Omental fat pad (tissue), 4 donors: ENCODE measurements at places on chromosomes 6 and 20. TPM values are rescaled to one million over a fixed set of nuclear protein-coding genes. Genes with fewer than 3 reads are reported as not detected.

GRCh38 chr6:22057962-22058361 is 238.9 kb downstream of the PRL start:
- no peak for DNase-seq

DNA sequence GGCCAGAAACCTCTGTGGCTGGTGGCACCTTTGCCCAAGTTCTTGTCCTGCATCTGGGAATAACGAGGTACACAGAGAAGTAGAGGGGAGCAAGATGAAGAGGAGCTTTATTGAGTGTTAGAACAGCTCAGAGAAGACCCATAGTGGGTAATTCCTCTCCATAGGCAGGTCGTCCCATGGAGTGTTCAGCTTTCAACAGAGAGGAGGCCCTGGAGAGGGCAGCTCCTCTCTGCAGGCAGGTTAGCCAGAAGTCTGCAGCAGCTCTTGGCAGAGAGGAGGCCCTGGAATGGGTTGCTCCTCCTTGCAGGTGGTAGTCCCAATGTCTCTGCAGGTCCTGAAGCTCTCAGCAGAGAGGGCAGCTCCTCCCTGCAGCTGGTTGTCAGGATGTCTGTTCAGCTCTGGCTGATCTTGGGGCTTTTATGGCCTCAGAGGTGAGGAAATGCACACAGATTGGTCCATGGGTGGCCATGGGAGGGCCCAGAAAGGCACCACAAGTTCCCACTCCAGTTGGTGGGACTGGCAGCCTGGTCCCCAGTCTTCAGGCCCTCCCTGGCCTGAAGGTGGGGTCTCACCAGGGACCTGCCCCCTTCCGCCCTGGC is 89.0 kb downstream of the IPCEF1 start:
- no peak for DNase-seq

GRCh38 chr20:11108102-11108810 is 434.5 kb upstream of the JAG1 start:
- no peak for DNase-seq

GRCh38 chr6:142356201-142356883 is 54.5 kb downstream of the ADGRG6 start:
- no peak for DNase-seq

DNA sequence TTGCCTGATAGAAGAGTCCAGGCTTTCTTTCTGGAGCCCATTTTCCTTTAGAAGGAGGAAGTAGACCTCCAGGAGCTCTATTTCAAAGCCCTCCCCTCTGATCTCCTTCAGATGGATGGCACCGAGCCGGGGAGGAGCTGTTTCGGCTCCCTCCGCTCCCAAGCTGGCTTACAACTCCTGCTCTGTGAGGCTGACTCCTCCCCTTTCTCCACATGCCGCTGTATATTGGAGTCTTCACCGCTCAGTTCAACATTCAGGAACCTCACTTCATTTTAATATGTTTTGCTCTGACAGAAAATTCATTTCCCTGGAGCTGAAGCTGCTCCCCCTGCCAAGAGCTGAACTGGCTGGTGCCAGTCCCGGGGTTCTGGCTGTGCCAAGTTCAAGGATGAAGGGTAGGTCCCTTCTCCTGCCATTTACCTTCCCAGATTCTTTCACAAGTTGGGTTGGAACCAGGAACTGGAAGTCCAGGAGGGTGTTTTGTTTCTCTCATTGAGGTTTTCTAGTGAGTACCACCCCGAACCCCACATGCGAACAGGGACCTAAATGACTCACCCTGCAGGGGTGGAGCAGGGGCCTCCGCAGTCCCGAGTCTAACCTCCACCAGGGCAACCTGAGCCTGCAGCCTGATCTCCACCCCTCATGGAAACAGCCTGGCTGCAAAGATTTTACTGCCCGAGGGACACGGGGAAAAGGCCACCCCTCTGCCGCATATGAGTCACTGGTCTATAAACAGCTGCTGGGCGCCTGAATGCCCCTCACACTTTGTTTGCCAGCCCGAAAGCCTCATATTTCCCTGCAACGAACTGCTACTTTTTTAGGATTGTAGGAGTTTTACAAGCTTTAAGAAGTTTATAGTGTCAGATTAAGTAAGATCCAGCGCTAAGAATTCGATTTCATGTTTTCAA is 68.6 kb upstream of the FOXA2 start:
- no peak for DNase-seq

GRCh38 chr6:125866433-125866832 is 75.7 kb downstream of the NCOA7 start:
- no peak for DNase-seq

GRCh38 chr20:59340201-59340885 is 39.9 kb downstream of the EDN3 start:
- no peak for DNase-seq

DNA sequence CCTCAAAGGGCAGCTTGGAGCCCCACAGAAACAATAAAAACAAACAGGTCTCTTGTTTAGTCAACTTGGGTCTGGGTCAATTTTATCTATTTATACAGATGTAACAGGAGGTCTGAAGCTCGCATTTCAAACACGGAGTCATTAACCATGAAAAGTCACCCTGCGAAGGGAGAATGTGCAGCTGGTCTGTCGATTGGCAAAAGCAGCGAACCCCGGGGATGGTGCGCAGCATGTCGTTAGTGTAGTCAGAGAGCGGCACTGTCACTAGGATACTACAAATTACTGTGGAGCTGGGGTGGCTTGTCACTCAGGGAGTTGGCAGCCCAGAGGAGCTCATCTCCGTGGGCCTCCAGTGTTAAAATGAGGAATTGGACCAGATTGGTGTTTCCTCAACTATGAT is 190.4 kb upstream of the ARG1 start:
- no peak for DNase-seq

- no peak for DNase-seq
Observed at GRCh38 chr20:10863337-10864060, 189.7 kb upstream of the JAG1 start.

DNA sequence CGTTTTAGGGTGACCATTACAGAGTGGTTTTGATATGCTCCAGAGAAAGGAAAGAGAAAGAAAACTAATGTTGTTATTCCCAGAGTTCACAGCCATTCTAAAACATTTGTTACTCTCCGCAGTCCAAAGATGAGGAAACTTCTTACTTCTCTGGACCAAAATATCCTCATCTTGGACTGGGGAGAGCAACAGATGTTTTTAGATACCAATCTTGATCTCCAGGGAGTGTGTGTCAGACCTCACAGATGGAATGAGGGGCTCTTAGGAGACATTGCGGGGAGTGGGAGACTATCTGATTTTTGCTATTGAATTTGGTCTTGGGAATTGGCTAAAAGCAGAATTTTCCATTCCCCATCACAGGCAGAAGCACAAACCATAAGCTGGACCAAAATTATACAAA is 110.8 kb downstream of the TNFAIP3 start:
- no peak for DNase-seq

DNA sequence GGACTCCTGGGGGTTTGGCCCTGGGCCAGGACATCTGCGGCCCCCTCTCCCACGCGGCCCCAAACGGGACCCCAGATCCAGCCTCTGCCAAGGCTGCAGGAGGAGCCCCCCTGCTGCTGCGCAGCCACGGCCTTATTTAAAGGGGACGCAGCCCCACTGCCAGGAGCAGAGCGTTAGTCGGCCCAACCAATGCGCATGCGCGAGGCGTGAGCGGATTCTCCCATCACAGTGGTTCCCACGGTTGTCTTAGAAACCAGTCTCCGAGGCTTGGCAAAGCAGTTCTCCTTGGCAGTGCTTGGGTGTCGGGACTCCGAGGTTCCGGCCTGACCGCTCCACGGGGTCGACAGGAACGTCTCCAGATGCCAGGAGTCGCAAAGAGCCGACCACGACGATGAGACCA is 288.3 kb upstream of the ZNF337 start:
- no peak for DNase-seq

GRCh38 chr6:57242505-57242904 is 20.4 kb upstream of the RAB23 start:
- no peak for DNase-seq

DNA sequence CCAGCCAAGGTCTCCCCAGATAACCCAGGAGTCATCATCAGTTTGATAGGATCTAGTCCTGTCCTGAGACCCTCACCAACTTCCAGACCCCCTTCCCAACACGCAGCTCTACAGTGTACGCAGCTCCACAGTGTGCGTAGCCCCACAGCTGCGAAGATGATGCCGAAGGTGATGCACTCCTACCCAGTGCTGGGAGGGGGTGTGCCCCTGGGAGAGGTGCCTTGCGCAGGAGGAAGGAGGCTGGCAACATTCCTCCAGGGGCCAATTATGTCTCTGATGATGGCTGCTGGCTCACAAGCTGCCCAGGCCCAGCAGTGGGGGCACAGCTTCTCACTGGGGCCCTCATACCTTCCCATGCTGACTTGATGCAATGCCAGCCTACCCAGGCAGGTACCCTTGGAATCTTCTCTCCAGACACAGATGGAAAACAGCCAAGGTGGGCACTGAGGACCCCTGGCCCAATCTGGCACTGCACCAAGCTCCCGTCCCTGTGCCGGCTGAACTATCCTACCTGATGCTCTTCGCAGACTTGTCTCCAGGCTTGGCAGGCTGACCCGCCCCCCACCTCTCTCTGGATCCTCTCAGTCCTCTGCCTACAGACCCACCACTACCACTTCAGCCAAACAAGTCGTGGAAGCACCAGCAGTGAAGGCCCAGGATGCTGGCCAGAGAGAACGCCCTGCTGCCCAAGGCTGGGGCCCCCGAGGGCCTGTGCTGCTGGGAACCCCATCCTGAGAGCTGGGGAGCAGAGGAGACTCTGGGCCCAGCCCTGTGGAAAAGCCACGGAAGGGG is 1.4 kb downstream of the ZNF512B start:
- DNase-seq, result no peak

GRCh38 chr6:143064951-143065683 is 4.4 kb downstream of the AIG1 start:
- no peak for DNase-seq

DNA sequence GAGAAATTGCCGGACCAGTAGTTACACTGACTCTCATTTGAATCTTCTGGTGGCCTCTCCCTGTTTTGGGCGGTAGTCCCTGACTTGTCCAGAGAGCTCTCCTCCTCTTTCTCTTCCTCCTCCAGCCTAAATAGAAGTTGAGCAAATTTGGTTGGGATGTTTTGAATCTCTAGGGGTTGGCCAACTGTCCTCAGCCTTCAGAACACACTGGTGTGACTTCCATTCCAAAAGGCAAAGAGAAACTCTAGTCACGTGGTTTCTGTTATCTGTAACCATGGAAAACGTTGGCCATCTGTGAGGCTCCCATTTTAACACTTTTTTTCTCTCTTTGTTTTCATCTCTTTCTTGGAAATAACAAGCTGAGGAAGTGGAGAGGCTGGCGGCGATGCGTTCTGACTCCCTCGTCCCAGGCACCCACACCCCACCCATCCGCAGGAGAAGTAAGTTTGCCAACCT is 275.3 kb downstream of the TBC1D7 start:
- DNase-seq, result no peak

GRCh38 chr6:155399062-155399744 is 56.4 kb downstream of the NOX3 start:
- no peak for DNase-seq

- DNase-seq, result no peak
Observed at GRCh38 chr6:33164665-33165373, 27.4 kb downstream of the COL11A2 start.

- DNase-seq, result no peak
Observed at GRCh38 chr6:151385177-151385576, 6.2 kb downstream of the ZBTB2 start.

- no peak for DNase-seq
Observed at GRCh38 chr20:56417911-56418310, 5.9 kb downstream of the CASS4 start.

- no peak for DNase-seq
Observed at GRCh38 chr6:118791499-118791898, 102.5 kb upstream of the ASF1A start.

GRCh38 chr20:48094944-48095343 is 309.7 kb upstream of the SULF2 start:
- DNase-seq, result no peak

DNA sequence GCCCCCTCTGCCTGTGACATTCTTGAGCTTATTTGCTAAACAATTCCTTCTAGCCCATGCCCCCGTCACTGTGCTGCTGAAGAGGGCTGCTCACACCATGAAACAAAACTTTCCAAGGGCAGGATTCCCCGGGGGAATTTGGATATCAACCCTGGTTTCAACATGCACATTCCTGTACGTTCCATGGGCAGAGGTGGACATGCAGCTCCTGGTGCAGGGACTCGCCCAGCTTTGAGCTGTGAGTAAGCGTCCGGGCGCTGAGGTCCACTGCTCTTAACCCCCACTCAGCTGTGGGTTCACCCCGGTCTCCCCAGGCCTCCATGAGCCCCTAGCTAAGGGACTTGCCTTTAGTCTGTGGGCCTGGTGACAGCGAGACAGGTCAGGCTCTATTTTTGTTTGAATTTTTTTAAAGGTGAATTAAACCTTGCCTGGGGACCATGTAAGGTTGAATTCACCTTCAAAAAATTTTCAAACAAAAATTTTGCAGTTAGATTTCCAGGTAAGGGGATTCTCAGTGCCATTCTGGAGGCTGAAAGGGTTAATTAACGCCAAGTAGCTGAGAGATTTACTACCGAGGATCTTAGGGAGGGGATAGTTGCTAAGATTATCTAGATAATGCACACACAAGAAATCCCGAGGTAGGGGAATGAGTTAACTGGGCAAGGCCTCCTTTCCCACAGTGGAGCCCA is 70.3 kb upstream of the SLC22A23 start:
- DNase-seq, result no peak

DNA sequence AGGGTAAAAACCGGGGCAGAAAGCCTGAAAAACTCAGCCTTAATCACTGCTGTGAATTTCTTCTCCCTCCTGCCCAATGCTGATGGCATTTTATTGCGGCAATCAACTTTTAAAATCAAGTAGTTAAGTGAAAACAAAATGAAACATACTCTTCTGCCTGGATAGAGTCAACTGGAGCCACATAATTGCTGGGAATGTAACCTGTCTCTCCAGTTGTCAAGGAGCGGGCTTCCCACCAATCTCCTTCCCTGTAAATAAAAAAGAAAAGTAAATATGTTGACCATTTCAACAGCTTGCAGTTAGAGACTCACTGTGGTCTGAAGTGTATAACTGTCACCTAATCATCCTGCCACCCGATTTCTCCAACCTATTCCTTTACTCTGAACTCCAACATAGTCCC is 102.1 kb upstream of the TRAF3IP2 start:
- no peak for DNase-seq

- no peak for DNase-seq
Observed at GRCh38 chr6:154872542-154873114, 122.5 kb upstream of the TIAM2 start.

Gene PGC
- total RNA-seq, result not detected

Gene SH3BGRL2
- total RNA-seq, result 22.9 TPM

Gene SASH1
- 151 TPM for total RNA-seq

Gene LY6G6F
- total RNA-seq, result not detected

Gene SAPCD1
- total RNA-seq, result not detected

Gene CFAP206
- not detected for total RNA-seq

Gene SLC29A1
- 61.7 TPM for total RNA-seq

Gene DLK2
- 1.1 TPM for total RNA-seq

Gene SERPINB1
- total RNA-seq, result 146 TPM

Gene KIF13A
- 44.0 TPM for total RNA-seq

Gene EIF2S2
- total RNA-seq, result 47.1 TPM

Gene PCK1
- total RNA-seq, result 103 TPM

Gene PPIL1
- 17.5 TPM for total RNA-seq

Gene SLC13A3
- 1.2 TPM for total RNA-seq

Gene PPP1R16B
- 16.3 TPM for total RNA-seq

Gene LIME1
- 7.4 TPM for total RNA-seq

Gene SAMD10
- total RNA-seq, result not detected
